Stimulated activated naive B cell treated with anti-CD40 and anti-IgM and Interleukin-4, amounts not matched to agents 10 μg/mL and 1 μg/mL and 100 μg/mL, for 72 hours (primary cell): ENCODE measurements at places on chromosomes 4 and X.

DNA sequence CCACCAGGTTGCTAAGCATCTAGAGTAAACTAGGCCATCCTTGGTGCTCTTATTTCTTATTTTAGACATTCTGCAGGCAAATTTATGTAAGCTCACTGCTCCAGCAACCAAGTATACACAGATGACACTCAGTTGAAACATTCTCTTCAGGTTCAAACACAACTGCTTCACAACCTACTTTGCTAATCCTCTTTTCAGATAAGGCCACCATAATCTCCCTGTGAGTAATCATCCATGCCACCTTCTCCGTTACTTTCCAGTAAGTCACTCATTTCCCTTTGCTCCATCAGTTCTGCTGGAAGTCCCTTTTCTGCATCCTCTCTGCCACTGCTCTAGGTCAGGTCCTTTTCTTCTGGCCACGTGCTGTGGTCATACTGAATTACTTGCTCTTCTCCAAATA, 120.2 kb upstream of the WDFY3 start:
- no peak for DNase-seq

DNA sequence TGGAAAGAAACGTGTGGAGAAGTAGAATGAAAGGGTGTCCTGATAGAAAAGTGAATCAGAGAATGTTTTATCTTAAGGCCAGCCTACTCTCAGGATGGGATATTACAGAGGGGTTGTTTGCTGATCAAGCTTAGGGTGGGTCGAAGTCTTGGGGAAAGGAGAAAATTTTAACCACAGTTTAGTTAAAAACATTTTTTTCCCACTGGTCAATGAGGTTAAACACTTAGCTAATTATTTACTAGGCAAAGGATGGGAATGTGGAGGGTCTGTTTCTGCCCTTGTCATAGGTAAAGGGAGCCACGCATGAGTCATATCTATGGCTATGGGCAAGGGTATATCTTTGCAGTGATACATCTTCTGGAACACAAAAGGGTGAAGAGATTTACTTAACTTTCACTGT, 16.1 kb upstream of the SULT1E1 start:
- DNase-seq, result no peak

GRCh38 chr4:127149086-127149485, 483.7 kb upstream of the INTU start:
- no peak for DNase-seq

DNA sequence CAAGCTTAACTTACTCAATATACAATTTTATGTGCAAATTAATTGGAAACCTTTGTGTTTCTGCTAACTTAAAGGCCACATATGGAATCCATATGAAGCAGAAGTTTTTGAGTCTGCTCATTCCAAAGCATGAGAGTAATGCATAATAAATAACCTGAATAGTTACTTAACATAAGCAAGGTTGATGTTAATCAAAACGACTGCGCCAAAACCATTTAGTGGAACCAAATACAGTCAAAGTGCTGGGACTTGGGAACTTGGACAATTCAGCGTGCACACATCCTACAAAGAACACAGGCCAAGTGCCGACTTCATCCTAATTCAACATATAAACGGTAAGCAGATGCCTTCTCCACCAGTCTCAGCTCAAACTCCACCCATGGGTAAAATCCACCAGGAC, 17.0 kb downstream of the TSPAN5 start:
- DNase-seq, result no peak

DNA sequence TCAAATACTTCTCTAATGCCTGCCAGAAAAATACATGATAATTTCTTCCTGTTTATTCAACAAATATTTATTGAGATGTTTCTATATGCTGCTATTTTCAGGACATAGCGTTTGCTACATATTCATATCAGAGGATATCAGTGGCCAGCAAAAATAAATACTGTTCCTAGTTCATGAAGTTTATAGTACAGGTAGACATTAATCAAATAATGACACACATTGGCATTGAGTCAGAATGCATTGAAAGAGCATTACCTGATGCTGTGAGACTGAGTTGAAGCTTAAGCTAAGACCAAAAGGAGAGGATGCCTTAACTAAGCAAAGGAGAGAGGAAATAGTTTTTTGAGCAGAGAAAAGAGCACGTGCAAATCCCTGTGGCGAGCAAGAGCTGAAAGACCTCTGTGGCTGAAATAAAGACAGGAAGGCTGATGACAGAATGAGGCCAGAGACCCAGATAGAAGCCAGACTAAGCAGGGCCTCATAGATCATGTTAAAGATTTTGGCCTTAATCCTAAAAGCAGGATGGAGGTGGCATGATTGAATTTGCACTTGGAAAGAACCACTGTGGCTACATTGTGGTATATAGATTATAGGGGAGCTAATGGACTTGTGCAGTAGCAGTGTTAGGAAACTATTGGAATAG, 36.2 kb downstream of the FAM241A start:
- no peak for DNase-seq

DNA sequence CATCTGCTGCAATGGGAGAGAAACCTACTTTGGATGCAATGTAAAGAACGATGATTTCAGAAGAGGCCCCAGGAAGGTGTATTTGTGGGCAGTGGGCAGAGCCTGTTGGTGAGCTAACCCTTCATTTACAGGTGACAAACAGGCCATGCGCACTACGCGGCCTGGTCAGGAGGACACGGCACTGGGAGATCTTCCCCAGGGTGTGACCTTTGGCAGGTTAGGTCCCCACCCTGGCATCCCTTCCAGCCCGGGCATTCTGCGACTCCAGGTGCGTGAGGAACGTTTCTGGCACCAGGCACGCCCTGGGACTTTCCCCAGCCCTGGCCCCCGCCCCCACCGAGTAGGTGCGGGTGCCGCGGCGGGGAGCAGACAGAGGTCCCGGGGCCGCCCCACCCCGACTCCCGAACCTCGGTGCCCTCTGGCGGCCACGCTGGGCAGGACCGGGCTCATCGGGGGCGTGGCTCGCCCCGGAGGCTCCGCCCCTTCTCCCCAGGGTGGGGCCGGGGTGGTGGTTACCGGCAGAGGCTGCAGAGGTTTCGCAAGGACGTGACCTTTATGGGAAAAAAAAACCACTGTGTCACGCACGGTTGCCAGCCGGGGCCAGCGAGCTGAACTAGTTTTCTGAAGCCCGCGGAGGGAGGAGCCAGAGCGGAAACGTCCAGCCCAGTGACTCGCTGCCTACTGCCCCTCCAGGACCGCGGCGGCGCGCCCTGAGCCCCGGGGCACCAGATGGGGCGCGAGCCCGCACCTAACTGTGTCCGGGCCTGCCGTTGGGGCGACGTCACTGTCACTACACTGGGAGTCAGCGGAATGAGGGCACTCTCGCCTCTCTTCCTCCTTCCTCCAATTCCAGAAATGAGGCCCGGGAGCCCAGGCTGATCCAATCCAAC, 5.0 kb upstream of the NYX start:
- peak; percentile 88 for DNase-seq
